C1 segment of cervical spinal cord (tissue), 14 donors: ENCODE measurements at places on chromosomes 6 and 20.

- DNase-seq, result no peak
Measured at GRCh38 chr6:62362097-62362496, 76.1 kb upstream of the KHDRBS2 start.

DNA sequence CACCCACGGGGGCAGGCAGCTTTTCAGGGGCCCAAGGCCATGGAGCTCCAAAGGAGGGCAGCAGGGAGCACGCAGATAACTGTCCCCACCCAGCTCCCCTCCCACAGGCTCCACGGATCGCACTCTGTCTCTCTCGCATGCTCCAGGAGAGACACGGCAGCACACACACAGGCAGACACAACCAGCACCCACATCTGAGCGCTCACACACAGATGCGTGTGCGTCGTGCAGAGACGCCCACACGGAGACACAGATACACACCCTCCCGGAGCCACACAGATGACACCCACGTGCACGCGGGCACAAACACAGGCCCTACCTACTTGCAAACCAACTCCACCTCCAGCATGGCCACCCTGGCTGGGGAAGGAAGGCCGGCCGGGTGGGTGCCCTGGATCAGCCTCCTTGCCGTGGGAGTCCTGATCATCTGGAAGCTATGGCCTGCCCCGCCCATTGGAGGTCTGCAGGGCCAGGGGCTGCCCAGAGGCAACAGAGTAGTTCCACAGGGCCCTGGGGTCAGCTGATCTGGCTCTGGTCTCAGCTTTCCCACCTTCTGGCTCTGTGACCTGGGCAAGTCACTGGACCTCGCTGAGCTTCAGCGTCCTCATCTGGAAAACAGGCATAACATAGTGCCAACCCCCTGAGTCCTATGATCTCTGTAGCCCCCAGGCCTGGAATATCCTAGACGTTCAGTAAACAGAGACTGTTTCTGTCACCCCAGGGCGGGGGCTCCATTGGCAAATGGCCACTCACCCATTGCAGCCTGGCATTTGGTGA lies 31.5 kb downstream of the AAR2 start:
- DNase-seq, result no peak

GRCh38 chr6:37126961-37127616 lies 42.9 kb upstream of the PIM1 start:
- no peak for DNase-seq

GRCh38 chr6:135586844-135587243 lies 89.3 kb upstream of the AHI1 start:
- no peak for DNase-seq

DNA sequence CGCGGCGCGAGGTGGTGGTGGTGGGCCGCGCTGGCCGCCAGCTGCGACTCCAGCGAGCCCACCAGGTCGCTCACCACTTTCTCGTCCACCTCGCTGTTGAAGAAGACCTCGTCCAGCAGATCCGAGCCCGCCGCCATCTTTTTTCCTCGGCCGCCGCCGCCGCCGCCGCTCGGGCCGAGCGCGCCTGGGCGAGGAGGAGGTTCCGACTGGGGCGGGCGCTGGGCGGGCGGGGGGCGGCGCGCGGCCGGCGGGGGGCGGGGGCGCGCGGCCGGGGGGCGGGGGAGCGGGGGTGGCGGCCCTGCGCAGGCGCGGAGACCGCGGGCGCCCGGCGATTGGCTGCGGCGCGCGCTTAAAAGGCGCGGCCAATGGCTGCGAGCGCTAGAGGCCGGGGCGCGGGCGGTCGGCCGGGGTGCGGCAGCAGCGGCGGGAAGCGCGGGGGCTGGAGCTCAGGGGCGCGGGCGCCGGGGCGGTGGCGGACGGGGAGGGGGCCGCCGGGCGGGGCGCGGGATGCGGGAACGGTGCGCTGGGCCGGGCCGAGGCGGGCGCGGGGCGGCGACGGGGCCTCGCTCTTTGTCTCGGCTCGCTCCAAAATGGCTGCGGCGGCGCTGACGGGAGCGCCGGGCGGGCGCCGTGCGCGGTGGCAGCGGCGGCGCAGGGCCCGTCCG lies at the start of gene TAF4:
TSS of gene TAF4 (minus strand) at position 208 of the 665 bp plus-strand sequence. CDS start at position 137, 71 bp downstream.
- no peak for DNase-seq

- DNase-seq, result no peak
Measured at GRCh38 chr20:38932457-38933120, 6.4 kb downstream of the FAM83D start.

DNA sequence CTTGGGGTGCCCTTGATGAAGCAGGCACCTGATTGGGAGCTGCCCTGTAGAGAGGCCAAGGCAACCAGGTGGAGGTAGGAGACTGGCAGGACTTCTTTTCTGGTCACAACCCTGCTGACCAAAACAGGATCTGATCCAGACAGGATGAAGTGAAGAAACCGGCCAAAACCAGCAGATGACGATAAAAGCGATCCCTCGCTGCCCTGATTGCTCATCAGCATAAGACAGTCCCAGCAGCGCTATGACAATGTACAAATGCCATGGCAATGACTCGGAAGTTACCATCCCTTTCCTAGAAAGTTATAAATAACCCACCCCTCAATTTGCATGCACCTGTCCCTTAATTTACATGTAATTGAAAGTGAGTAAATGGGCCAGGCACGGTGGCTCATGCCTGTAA lies 88.4 kb upstream of the PDE10A start:
- DNase-seq, result no peak

- DNase-seq, result no peak
Measured at GRCh38 chr20:18255526-18255925, 32.8 kb upstream of the ZNF133 start.

DNA sequence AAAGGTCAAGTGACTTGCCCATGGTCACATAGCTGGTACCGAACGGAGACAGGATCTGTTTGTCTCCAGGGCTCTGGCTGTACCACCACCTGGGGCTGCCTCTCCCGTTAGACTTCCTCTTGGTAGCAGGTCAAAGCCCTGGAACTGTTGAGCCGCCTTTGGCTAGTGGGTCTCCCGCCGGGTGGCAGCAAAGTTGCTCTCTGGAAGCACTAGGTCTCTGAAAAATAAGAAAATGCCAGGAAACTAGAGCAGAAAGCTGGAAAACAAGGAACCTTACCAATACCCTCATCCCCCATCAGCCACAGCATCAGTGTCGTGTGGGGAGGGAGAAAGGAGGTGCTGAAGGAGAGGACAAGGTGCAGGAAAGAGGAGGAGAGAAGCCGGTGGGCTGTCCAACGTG lies 291.0 kb upstream of the SUPT3H start:
- DNase-seq, result no peak

GRCh38 chr6:699319-699718 lies 6.4 kb upstream of the EXOC2 start:
- DNase-seq, result no peak

- no peak for DNase-seq
Measured at GRCh38 chr6:107386340-107386739, 73.0 kb downstream of the PDSS2 start.

DNA sequence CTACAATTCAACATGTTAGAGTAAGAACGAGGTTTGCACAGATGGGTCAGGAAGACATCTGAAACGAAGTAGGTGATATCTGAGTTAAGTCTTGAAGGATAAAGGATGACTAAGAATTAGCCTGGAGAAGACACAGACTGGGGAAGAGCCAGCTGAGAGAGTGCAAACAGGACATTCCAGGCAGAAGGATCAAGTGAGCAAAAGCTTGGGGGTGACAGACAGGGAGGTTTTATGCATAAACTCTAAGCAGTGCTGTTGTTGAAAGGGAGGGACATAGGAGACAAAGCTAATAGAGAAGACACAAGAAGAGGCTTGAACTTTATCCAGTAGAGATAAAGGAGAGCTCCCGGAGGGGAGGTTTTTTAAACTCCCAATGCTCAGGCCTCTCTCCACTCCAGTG lies 15.0 kb upstream of the ETV7 start:
- no peak for DNase-seq

DNA sequence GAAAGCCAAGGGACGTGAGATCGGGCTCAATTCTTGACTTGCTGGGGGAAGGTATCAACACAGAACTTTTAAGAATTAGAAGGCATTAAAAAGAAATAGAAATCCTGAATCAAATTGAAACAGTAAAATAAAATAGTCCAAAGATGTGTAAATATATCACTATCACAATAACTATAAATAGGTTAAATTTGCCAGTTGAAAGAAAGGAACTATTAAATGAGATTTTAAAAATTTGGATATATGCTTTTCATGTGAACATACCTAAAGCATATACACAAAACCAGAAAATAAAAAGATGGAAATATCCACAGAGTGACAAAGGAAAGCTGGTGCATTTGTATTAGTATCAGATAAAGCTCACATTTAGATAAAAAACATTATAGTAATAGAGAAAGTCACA lies 152.4 kb upstream of the ESR1 start:
- no peak for DNase-seq

DNA sequence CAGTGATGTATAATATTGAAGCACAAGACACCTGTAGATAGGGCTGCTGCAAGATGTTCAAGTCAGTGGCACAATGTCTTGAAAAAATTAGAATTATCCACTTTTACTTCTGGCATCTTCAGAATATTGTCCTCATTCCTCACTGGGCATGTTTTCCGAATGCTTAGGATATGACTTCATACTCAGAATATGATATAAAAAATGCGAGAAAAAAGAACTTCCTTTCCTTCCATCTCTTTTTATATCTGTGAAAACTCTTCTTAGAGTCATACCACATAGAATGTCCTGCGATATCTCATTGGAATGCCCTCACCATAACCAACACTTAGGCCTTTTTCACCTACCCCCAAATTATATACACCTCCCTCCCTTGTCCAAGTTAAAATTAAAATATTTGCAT lies 4.6 kb downstream of the MAS1L start:
- no peak for DNase-seq

DNA sequence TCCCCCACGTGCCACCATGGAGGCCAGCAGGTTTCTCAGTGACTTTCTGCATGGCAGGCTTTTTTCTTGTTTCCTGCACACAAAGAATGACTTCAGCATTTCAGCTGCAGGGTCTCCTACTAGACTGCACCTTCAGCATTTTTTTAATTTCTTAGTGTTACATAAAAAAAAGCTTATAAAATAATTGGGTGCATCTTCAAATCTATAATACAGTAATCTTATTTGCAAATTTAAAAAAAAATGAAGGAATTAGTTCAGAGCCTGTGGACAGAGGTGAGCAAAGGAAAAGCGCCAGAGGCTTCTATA lies 57.6 kb downstream of the FAM50B start:
- no peak for DNase-seq

GRCh38 chr6:118249680-118250079 lies 298.4 kb upstream of the PLN start:
- no peak for DNase-seq

DNA sequence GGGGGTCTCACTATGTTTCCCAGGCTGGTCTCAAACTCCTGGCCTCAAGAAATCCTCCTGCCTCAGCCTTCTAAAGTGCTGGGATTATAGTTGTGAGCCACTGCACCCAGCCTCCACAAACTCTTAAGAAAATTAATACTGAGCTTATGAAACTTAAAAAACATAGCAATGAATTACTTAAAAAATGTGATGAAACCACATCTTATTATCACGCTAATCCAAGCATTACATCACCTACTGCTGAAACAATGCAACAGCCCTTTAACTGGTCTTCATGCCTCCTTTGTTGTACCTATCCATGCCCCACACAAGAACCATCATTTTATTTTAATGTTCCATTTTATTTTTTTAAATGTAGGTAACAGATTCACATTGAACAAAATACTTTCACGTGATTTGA lies 24.9 kb downstream of the SESN1 start:
- no peak for DNase-seq

GRCh38 chr20:64043768-64044167 lies 5.7 kb downstream of the SOX18 start:
- no peak for DNase-seq
